ENCODE measurements at places on chromosomes 16 and 17.

GRCh38 chr17:19238167-19238505 is 970 bp downstream of the EPN2 start:
- DNase-seq: no peak

- DNase-seq: no peak
Measured at GRCh38 chr16:6926762-6927161, 405.9 kb upstream of the RBFOX1 start.

DNA sequence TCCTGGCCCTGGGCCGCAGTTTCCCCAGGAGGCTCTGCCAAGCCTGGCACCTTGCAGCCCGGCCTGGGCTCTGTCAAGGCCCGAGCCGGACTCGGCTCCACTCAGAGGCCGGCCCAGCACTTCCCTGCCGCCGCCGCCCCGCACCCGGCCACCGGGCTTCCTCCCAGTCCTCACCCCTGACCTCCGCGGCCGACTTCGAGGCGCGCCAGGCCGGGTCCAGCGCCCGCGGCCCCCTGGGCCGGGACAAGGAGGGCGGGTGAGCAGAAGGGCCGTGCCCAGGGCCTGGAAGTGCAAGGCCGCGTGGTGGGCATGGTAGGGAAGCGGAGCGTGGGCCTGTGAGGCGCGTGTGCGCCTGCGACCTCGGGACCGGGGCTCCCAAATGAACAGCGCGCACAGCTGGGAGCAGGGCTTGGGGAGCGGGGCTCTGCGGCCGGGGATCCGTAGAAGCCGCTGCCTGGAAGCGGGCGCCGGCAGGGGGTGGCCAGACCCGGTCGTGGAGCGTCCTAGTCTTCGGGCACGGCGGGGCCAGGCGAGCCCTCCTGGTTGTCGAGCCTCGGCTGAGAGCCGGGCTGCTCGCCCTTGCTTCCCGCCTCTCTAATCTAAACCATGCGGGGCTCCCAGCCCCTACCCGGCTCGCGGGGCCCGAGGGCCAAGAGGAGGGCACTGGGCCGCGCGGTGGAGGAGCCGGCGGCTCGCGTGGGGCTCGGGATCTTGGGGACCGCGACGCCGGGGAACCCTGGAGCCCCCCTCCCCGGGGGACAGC is 503 bp upstream of the TBX4 start:
- no peak for DNase-seq

GRCh38 chr16:14199624-14200023 is 128.5 kb downstream of the MRTFB start:
- DNase-seq: no peak

GRCh38 chr16:2985893-2986355 is 5.7 kb upstream of the PKMYT1 start:
- no peak for DNase-seq
